ENCODE measurements at places on chromosomes 2 and 18. TPM values are rescaled to one million over a fixed set of nuclear protein-coding genes. Genes with fewer than 3 reads are reported as not detected.
A peak's percentile ranks its signal among the peaks of the same experiment; 100 is the strongest.

DNA sequence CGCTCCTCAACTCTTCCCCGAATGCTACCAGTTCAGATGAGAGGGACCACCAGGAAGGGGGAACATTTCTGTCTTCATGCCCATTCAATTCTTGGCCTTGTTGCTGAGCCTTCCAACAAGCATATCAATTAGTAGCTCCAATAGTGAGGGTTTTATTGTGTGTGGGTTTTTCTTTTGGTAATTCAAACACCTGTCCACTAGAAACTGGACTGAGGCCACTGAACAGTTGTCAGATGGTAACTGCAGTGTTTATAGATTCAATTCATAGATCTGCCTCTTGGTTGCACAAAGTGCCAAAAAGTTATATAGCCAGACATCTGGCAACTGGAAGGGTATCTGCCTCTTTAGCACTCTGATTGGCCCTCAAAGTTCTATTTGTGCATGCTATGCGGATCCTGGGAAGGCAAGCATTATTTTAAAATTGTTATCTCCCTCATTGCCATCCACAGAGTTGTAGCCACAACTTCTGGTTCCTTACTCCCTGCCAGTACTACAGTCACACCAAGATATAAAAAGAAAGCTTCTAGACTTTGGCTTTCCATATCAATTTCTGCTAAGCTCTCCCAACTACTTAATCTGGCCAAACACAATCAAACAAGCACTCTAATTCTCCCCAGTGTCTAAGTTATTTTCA is 83.3 kb upstream of the ZNF521 start:
- H3K36me3 ChIP-seq, result no peaks in the 10 kb centered on the region
- no peak overlapping the region for H3K27ac ChIP-seq
- no peaks in the 10 kb centered on the region for H3K4me1 ChIP-seq
- no peaks in the 10 kb centered on the region for H3K27me3 ChIP-seq

GRCh38 chr2:240564561-240565332 is 3.5 kb upstream of the RNPEPL1 start:
- no peak overlapping the region for H3K27ac ChIP-seq
- no peak for DNase-seq
- H3K36me3 ChIP-seq, result no peaks in the 10 kb centered on the region
- H3K4me1 ChIP-seq, result peaks cover 19% of the 10 kb centered on the region

DNA sequence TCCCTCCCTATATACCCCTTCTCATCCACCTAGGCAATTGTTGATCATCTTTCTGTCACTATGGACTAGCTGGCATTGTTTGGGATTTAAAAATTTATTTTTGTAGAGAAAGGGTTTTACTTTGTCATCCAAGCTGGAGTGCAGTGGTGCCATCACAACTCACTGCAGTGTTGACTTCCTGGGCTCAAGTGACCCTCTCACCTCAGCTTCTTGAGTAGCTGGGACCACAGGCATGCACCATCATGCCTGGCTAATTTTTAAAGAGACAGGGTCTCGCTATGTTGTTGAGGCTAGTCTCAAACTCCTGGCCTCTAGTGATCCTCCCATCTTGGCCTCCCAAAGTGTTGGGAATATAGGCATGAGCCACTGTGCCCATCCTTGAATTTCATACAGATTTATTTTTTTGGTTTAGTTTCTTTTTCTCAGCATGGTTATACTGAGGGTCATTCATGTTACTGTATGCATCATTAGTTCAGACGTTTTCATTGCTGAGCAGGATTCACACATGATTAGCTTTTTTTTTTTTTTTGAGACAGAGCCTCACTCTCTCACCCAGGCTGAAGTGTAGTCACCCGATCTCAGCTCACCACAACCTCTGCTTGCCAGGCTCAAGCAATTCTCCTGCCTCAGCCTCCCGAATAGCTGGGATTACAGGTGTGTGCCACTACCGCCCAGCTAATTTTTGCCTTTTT is 8.6 kb upstream of the PCARE start:
- no peak for DNase-seq
- no peaks in the 10 kb centered on the region for H3K36me3 ChIP-seq
- no peak overlapping the region for H3K4me3 ChIP-seq
- H3K27me3 ChIP-seq, result no peaks in the 10 kb centered on the region
- H3K27ac ChIP-seq, result no peak overlapping the region

- H3K27me3 ChIP-seq, result no peaks in the 10 kb centered on the region
- peaks cover 5% of the 10 kb centered on the region for H3K4me1 ChIP-seq
- H3K4me3 ChIP-seq, result peak overlapping the region; percentile 8
- H3K36me3 ChIP-seq, result no peaks in the 10 kb centered on the region
- peak overlapping the region; percentile 26 for H3K27ac ChIP-seq
These were observed 639 bp downstream of the MRO start for GRCh38 chr18:50819027-50819727.

DNA sequence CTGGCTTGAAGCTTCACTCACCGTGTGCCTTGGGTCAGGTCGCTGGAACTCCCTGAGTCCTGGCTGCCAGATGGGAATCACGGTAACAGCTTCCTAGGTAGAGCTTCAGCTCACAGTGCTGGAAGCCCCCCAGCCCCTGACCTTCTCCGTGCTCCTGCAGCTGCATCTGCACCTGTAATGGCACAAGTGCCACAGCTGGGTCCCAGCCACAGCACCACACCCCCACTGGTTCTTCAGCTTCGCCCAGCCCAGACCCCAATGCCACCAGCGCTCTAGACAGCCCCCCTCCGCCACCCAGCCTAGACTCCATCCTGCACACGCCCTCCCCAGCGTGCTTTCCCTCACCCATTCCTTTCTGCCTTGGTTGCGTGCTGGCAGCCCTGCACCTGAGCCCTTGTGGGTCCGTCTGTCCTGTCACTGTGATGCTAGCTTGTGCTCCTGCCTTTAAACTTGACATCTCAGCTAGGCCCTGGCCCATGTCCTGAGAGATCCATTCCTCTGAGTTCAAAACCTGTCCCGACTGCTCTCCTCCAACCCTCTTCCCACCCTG is 7.6 kb upstream of the ESPNL start:
- no peak overlapping the region for H3K27ac ChIP-seq
- DNase-seq, result no peak
- no peaks in the 10 kb centered on the region for H3K36me3 ChIP-seq
- H3K4me1 ChIP-seq, result no peaks in the 10 kb centered on the region

GRCh38 chr2:141994066-141994465 is 136.8 kb downstream of the LRP1B start:
- H3K4me1 ChIP-seq, result no peaks in the 10 kb centered on the region
- no peak overlapping the region for H3K27ac ChIP-seq
- no peaks in the 10 kb centered on the region for H3K27me3 ChIP-seq
- DNase-seq, result no peak
- no peaks in the 10 kb centered on the region for H3K36me3 ChIP-seq

- H3K4me1 ChIP-seq, result no peaks in the 10 kb centered on the region
- no peak overlapping the region for H3K4me3 ChIP-seq
- no peak for DNase-seq
- H3K27ac ChIP-seq, result no peak overlapping the region
- no peaks in the 10 kb centered on the region for H3K27me3 ChIP-seq
- H3K36me3 ChIP-seq, result no peaks in the 10 kb centered on the region
These were observed 103.0 kb downstream of the KYNU start for GRCh38 chr2:142980246-142981068.

GRCh38 chr2:153622285-153622684 is 143.7 kb upstream of the RPRM start:
- no peak for DNase-seq
- H3K4me3 ChIP-seq, result no peak overlapping the region
- no peak overlapping the region for H3K27ac ChIP-seq
- H3K4me1 ChIP-seq, result no peaks in the 10 kb centered on the region
- H3K27me3 ChIP-seq, result no peaks in the 10 kb centered on the region
- H3K36me3 ChIP-seq, result no peaks in the 10 kb centered on the region

DNA sequence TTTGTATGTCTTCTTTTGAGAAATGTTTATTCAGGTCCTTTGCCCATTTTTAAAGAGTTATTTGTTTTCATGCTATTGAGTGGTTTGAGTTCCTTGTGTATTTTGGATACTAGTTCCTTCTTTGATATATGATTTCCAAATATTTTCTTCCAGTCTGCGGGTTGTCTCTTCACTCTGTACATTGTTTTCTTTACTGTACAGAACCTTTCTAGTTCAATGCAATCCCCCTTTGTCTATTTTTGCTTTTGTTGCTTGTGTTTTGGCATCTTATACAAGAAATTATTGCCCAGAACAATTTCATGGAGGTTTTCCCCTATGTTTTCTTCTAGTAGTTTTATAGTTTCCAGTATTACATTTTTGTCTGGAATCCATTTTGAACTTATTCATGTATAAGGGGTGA is 62.5 kb upstream of the ACVR1C start:
- H3K4me1 ChIP-seq, result no peaks in the 10 kb centered on the region
- no peak for DNase-seq
- no peaks in the 10 kb centered on the region for H3K36me3 ChIP-seq

DNA sequence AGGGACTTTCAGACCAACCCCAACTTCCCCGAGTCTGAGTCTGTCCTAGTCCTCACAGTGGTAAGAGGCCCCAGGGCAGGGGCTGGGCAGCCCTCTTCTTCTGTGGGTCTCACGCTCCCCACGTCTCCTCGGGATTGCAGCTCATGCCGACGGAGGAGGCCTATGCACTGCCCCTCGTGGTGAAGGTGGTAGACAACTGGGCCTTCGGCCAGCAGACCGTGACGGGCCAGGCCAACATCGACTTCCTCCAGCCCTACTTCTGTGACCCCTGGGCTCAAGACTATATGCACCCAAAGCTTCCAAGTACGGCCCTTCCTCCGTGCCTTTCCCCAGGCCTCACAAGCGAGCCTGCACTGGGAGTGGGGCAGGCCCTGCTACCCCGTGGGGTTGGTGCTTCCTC is 44.3 kb downstream of the LMAN2L start:
- DNase-seq, result no peak
- H3K27me3 ChIP-seq, result no peaks in the 10 kb centered on the region
- H3K36me3 ChIP-seq, result no peaks in the 10 kb centered on the region
- no peak overlapping the region for H3K4me3 ChIP-seq
- no peaks in the 10 kb centered on the region for H3K4me1 ChIP-seq

GRCh38 chr2:18645315-18645714 is 55.9 kb upstream of the NT5C1B start:
- no peaks in the 10 kb centered on the region for H3K36me3 ChIP-seq
- H3K4me3 ChIP-seq, result no peak overlapping the region
- no peak overlapping the region for H3K27ac ChIP-seq
- no peak for DNase-seq

DNA sequence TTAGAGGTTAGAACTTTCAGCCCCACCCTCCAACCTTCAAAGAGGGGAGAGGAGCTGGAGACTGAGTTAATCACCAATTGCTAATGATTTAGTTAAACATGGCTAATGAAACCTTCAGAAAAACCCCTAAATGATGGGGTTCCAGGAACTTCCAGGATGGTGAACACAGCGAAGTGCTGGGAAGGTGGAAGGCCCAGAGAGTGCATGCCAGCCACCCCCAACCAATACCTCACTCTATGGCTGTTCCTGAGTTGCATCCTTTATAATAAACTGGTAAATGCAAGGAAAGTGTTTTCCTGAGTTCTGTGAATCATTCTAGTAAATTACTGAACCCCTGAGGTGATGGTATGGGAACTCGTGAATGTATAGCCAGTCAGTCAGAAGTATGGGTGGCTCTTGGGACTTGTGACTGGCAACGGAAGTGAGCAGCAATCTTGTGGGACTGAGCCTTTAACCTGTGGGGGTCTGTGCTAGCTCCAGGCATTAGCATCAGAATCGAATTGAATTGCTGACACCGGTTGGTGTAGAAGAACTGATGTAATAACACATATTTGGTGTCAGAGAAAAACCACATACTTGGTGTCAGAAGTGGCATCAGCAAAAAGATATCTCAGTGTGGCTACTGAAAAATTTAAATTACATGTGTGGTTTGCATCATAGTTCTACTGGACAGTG is 37.4 kb downstream of the NPHP1 start:
- H3K4me3 ChIP-seq, result no peak overlapping the region
- H3K27me3 ChIP-seq, result no peaks in the 10 kb centered on the region
- no peak for DNase-seq
- no peak overlapping the region for H3K27ac ChIP-seq

DNA sequence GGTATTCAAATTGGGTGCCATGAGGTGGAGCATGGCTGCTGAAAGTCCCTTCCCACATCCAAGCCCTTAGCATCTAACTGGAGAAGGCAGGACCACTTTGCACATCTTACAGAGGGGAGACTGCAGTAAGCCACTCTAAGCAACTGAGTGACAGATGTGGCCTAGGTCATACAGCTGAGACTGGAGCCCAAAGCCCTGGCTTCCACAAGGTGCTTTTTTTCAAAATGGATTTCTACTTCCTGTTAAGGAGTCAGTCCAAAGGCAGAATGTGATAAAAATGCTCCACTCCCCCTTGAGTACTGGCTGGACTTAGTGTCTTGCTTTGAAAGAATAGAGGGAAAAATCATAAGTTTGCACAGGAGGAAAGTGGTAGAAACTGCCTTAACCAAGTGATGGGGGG is 424.0 kb upstream of the SPRED2 start:
- H3K27me3 ChIP-seq, result no peaks in the 10 kb centered on the region
- no peak overlapping the region for H3K27ac ChIP-seq
- peaks cover 3% of the 10 kb centered on the region for H3K4me1 ChIP-seq
- H3K36me3 ChIP-seq, result no peaks in the 10 kb centered on the region
- H3K4me3 ChIP-seq, result no peak overlapping the region

- no peak overlapping the region for H3K4me3 ChIP-seq
- DNase-seq, result no peak
- H3K4me1 ChIP-seq, result peaks cover 15% of the 10 kb centered on the region
- no peak overlapping the region for H3K27ac ChIP-seq
- H3K36me3 ChIP-seq, result no peaks in the 10 kb centered on the region
These were observed 61.3 kb downstream of the CUL3 start for GRCh38 chr2:224523626-224524577.

GRCh38 chr2:235665661-235666212 is 171.9 kb downstream of the AGAP1 start:
- no peak overlapping the region for H3K4me3 ChIP-seq
- no peaks in the 10 kb centered on the region for H3K36me3 ChIP-seq
- no peak overlapping the region for H3K27ac ChIP-seq
- DNase-seq, result no peak
- H3K27me3 ChIP-seq, result no peaks in the 10 kb centered on the region

DNA sequence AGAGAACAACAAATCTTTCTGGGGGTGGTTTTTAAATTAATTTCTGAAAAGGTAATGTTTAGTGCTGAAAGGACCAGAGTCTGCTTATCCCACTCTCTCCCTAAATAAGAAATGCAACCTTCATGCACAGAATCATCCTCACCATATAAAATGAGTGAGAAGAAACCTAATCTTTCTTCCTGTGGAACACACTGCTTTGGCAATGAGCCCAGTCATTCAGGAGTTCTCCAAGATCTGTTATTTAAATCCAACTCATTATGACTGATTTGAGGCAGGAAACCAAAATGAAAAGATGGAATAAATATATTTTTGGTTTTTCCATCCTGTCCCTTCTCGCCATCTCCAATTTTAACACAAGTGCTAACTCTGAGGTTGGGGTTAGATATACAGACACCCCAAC is 228.3 kb downstream of the SRBD1 start:
- H3K36me3 ChIP-seq, result no peaks in the 10 kb centered on the region
- no peak overlapping the region for H3K4me3 ChIP-seq
- H3K27me3 ChIP-seq, result no peaks in the 10 kb centered on the region
- no peak overlapping the region for H3K27ac ChIP-seq
- no peak for DNase-seq
- H3K4me1 ChIP-seq, result no peaks in the 10 kb centered on the region

The NOSTRIN gene
- 21.8 TPM for polyA plus RNA-seq

The VWA3B gene
- 1.1 TPM for polyA plus RNA-seq

The RMND5A gene
- 11.2 TPM for polyA plus RNA-seq

The BOLA3 gene
- 20.9 TPM for polyA plus RNA-seq

The SFT2D3 gene
- polyA plus RNA-seq, result 8.5 TPM

The CD302 gene
- polyA plus RNA-seq, result 62.8 TPM

The DCDC2C gene
- not detected for polyA plus RNA-seq

Measured in ovary (tissue), 10 donors.